Right lobe of liver (tissue), 6 donors: ENCODE measurements at places on chromosomes 7 and 10. TPM values are rescaled to one million over a fixed set of nuclear protein-coding genes. Genes with fewer than 3 reads are reported as not detected.

- DNase-seq: no peak
- no peaks in the 10 kb centered on the region for H3K36me3 ChIP-seq
- H3K4me3 ChIP-seq: no peak overlapping the region
- no peak overlapping the region for H3K27ac ChIP-seq
- no peaks in the 10 kb centered on the region for H3K27me3 ChIP-seq
These were observed 106.4 kb upstream of the ZNF438 start for GRCh38 chr10:31138026-31138553.

DNA sequence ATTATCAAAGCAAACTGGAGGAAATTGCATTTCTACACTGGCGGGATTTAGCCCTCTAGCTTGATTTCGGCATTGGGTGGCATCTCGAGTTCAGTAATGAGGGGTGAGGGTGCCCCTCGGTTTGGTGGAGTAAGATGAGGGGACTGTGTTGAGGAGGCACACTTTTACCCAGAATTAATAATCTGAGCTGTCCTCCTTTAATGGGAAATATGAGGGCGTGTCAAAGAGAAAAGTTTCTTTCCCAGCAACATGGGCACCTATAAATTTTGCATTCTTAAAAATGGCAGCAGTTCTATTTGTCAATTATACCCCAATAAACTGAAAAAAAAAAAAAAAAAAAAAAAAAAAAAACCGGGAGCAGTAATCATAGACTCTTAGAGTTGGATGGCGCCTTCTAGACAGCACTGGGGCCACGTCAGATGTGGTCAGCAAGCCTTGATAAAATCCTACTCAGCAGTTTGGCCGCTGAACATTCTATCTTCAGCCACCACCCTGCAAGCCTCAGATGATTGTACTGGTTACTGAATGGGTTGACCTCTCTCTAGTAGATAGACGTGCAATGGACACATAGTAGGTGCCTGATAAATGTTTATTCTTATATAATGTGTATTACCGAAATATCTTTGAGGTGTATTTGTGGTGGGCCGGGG, 931 bp downstream of the PAPSS2 start:
- H3K27me3 ChIP-seq: no peaks in the 10 kb centered on the region
- peaks cover 33% of the 10 kb centered on the region for H3K4me1 ChIP-seq

AGR2 gene
- total RNA-seq: 0.43 TPM

DNA sequence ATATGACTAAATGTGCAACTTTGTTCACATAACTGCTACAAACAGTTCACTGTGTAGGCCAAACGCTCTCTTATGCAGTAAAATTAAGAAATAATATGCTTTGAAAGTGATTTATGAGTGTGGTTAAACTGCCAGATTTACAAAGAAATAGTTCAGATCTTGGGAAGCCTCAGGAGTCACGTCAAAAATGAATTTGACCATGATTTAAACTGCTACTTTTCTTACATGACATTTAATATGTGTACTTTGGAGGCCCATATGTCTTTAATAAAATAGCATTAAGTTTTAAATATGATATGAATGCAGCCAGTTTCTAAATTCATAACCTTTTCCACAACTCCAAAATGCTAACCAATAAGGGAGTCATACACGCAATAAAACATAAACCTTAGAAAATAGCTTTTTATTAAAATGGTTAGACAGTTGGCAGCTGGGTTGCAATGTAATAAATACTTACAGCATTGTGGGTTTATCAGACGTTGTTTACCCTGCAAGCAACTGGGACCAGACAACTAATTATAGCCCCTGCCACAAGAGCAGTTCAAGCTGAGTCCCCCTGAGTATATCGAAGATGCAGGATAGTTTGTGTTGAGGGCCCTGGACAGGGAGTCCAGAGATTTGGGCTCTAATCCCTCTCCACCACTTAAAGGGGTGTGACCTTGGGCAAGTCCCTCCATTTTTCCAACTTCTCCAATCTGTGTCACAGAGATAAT, 640.4 kb downstream of the LRMDA start:
- no peaks in the 10 kb centered on the region for H3K27me3 ChIP-seq
- no peaks in the 10 kb centered on the region for H3K4me1 ChIP-seq
- no peak overlapping the region for H3K4me3 ChIP-seq
- DNase-seq: no peak
- H3K36me3 ChIP-seq: no peaks in the 10 kb centered on the region

IFIT1B gene
- not detected for total RNA-seq
